ENCODE measurements at places on chromosomes 3 and 15.

DNA sequence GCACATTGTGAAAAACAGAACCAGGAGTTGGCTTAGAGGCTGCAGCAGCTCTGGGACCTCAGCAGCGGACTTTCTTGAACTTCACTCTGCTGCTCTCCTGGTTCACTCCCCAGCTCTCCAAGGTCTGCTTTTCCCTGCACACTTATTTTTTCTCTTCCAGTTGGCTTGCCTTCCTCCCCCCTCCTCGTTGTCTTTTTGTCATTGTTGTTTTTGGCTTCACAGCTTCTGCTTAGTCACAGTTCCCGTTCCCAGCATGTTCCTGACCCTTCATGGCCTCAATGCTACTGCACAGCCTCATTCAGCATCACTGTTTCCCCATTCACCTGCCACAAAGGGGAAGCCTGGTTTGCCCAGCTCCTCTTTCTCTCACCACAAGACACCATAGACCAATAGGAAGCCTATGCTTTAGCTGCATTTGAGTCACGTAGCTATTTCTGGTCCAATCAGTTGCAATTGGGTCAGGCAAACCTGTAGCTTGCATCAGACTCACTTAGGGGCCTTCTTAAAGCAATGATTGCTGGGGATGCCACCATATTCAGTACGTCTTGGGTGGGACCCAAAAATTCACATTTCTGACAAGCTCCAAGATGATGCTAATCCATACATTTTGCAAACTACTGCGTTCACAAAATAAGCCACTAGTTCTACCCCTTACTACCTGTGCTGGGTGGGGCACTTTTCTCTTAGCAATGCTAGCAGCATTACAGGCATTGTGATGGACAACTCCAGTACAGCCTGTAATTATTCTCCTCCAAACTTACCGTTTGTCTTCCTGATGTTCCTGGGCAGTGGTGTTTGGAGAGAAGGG lies 7.8 kb upstream of the SUMF1 start:
- peak; percentile 9 for DNase-seq

- peak; percentile 58 for DNase-seq
These were observed 275.1 kb upstream of the LRTM1 start for GRCh38 chr3:55203006-55203405.

- no peak for DNase-seq
These were observed 24.7 kb downstream of the MAP3K13 start for GRCh38 chr3:185387646-185388045.

DNA sequence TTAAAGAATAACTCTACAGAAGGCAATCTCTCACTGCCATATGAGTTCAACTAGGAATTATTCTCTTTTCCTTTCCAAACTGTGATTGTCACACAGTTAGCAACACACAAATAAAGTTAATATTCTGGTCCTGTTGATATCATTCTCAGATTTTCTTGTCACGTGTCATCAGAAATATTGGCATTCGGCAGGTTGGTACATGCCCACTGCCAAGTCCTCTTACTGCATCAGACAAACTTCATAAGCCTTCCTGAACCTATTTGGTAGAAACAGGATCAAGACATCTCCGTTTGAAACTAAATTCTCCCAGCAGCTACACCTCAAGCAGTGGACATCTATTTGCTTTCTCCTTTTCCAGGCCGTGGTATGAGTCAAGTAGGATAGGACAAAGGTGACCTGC lies 177.9 kb upstream of the SOX2 start:
- DNase-seq, result no peak

DNA sequence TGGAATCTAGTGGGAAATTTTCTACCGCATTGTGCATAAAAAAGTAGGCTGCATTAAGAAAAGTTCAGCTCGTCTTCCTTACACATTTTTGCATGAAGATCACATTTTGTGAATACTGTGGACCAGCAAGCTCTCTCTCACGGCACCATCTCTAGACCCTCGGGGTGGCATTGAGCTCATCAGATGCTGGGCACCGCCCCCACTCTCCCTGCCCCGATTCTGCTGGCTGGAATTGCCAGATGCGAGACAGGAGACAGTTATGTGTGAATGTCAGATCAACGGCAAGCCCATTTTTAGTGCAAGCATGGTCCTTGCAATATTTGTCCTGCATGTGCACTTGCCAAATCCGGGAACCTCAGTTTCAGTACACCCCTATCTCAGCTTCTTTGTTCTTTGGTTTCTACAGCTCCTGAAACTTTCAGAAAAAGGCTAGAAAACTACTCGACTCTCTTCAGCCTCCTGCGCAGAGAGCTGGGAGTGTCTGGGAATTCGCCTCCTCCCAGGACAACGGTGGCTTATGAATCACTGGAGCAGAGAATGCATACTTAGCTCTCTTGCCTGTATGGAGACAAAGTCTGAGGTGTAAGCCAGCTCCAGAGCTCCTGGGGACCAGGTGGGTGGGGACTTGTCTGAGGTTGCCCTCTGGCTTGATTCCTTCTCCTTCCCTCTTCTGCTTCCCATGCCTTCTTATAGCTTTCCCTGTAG lies 285.2 kb upstream of the ATP10A start:
- DNase-seq, result no peak

Data from AG10803 (cell line).